Cardiac septum (tissue), 1 donor: ENCODE measurements at places on chromosomes 12 and 14. TPM values are rescaled to one million over a fixed set of nuclear protein-coding genes. Genes with fewer than 3 reads are reported as not detected.

Gene VASH1
- 16.4 TPM for total RNA-seq

Gene LRRC43
- total RNA-seq, result 0.43 TPM

Gene ESPL1
- total RNA-seq, result 0.16 TPM

Gene DTX1
- total RNA-seq, result 2.6 TPM

Gene PDE6H
- total RNA-seq, result not detected

Gene ADAM20
- total RNA-seq, result 0.78 TPM

Gene MYF5
- not detected for total RNA-seq

Gene PLA2G1B
- not detected for total RNA-seq

Gene PDE3A
- 132 TPM for total RNA-seq

Gene KRT85
- not detected for total RNA-seq

GRCh38 chr12:66964629-66965028, 285.8 kb upstream of the GRIP1 start:
- no peak for DNase-seq

DNA sequence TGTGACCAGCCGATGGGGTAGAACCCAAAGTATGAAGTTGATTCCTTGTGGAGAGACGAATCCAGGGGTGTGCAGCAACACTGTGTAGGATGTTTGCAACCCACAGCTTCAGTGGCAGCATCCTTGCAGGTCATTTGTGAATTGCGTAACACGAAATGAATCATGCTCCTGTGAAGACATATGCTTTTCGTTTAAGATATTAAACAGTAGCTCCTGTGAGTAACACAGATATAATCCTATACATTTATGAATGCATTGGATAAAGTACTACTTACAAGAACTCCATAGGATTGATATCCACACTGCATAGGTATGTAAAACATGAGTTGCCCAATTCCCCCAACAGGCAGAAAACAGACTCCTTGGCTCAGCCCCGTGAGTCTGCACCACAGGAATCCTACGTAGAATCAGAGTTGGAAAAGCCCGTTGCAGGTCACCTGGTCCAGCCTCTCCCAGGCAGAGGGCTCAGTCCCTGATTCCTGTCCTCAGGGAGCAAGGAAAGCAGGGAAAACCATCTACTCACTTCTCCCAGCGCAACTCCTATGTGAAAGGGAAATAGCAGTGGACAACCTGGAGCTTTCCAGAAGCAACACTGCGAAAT, 75.8 kb downstream of the GPATCH2L start:
- DNase-seq, result no peak

DNA sequence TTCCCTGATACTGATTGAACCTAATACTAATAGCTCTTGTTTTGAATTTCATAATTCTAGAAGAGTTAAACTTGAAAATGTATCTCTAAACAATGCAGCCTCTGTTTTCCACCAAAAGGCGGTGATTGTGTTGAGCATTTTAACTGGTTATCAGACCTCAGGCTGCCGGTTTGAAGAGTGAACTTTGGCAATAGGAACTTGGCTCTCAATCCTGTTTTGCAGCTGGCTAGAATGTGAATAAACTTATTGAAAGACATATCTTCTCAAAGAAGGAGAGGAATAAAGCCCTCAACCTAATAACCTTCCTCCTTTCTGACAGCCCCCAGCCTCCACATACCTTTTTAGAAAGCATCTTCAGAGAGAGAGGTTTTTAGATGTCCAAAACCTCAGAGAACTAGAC, 105.4 kb downstream of the SRGAP1 start:
- DNase-seq, result no peak

- no peak for DNase-seq
These were observed 2.6 kb upstream of the CAPRIN2 start for GRCh38 chr12:30757316-30757715.

DNA sequence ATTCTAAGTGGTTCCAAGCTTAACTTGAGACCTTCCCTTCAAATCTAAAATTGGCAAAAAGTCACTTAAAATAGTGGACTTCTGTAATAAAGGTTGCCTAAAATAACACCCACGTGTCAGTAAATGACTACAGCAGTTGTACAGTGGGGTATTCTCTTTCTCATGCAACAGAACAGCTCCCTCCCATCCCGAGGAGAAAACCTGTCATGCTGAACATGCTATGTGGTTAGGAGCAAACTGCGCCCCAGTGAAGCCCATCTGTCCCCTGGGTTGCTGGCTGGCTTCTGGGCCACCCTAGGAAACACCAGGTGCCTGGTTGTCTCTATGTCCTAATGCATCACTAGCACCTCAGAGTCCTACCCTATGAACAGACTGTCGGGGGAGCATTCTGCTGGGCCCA, 2.7 kb downstream of the BTBD6 start:
- no peak for DNase-seq

GRCh38 chr14:64671591-64671990, 32.6 kb upstream of the PLEKHG3 start:
- DNase-seq, result no peak

- DNase-seq, result no peak
These were observed 96.2 kb downstream of the CIT start for GRCh38 chr12:119780786-119781434.

DNA sequence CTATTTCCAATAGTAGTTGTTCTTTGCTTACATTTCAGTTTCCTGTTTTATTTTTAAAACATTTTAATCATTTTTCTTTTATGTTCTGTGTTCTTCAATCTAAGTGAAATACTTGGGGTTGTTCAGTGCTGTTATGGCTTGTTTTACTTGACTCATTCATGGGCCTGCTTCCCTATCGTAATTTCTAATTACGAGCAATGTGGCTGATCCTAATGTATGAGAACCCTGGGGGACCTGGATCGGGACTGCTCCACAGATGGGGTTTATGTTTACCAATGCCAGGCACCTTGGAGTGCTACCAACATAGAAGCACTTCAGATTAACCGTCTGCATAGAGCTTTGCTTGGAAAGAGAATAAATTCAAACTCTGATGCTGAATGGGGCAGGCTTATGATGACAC, 29.8 kb downstream of the TECPR2 start:
- no peak for DNase-seq

- DNase-seq, result peak; percentile 19
These were observed 39.7 kb downstream of the FMNL3 start for GRCh38 chr12:49667325-49668090.

DNA sequence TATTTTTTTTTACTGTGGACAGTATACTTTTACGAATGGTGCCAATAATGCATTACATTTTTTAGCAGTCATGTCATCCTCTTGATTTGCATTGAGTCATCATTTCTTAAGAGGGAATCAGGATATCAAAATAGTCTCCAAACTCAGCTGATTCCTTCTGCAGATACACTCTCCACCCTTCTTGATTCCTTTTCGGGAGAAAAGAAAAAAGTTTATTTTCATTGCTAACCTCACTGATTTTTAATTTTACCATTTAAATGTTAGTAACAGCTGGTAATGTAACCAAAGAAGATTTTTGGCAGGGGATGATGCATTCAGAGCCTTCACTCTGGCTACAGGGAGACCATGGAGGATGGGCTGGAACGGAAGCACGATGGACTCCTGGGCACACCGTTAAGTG, 47.5 kb downstream of the MRPL42 start:
- DNase-seq, result no peak

DNA sequence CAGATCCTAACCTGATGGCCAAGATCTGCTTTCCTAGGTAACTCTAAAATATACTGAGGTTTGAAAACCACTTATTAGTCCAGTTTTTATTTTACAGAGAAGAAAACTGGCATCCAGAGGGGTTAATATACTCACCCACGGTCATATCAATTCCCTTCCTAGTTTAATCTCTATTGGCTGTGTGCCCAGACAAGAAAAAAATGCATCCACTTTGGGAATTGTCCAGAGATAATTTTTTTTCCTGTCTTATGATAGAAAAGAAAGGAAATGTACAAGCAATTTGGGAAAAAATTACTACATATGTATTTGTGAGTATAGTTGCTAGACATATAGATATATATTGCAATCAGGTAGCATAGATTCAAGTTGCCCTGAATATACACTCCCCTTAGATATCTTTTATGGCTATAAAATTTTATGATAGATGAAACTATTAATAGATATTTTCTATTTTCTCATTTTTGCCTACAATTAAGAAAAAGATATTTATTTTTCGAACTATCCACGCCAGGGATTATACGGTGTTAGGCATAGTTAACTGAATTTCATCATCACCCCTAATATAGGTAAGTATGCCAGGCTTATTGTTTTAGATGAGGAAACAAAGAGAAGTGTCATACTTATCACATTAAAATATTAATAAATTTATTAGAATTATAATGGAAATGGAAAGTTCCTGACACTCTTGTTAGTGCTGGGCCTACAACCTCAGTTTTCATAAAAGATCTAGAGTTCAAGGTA, 100.5 kb upstream of the SLC38A2 start:
- DNase-seq, result no peak

GRCh38 chr12:77023501-77023900, 41.9 kb downstream of the E2F7 start:
- no peak for DNase-seq

DNA sequence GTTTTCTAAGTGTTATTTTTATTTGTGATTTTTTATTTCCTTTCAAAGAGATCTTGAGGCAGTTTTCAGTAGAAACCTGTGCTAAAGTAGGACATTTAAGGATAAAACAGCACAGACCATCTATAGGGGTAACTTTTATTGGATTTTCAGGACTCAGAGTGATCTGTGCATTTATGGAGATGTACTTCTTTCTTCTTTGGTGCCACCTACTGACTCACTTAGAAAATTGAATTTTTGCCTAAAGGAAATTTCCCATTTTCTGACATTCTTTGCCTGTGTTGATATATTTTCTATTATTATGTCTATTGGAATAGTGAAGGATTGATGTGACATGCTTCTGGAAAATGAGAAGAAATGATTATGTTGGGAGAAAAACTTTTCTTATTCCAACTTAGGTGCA, 113.0 kb downstream of the UNC79 start:
- no peak for DNase-seq

GRCh38 chr12:91353266-91353665, 170.6 kb upstream of the DCN start:
- no peak for DNase-seq

DNA sequence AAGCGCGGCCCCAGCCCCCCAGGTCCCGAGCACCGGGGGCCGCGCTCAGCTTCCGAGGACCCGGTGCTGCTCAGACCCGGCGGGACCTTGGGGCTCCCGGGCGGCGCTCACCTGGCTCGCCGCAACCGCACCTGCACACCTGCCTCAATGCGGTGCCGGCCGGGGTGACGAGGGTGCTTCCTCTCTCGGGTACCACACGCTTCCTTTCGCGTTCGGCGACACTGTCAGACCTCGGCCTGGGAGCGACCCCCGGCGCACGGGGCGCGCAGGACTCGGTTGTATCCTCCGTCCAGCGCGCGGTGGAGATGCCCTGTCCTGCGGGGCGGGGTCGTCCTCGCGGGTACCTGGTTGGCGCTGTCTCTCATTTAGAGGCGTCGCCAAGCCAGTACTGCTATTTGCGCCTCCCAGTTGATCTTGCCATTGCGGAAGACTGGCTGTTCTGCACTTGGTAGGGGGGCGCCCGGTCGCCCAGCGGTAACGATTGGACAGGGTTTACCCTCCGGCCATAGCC, 718 bp downstream of the PACS2 start:
- no peak for DNase-seq

DNA sequence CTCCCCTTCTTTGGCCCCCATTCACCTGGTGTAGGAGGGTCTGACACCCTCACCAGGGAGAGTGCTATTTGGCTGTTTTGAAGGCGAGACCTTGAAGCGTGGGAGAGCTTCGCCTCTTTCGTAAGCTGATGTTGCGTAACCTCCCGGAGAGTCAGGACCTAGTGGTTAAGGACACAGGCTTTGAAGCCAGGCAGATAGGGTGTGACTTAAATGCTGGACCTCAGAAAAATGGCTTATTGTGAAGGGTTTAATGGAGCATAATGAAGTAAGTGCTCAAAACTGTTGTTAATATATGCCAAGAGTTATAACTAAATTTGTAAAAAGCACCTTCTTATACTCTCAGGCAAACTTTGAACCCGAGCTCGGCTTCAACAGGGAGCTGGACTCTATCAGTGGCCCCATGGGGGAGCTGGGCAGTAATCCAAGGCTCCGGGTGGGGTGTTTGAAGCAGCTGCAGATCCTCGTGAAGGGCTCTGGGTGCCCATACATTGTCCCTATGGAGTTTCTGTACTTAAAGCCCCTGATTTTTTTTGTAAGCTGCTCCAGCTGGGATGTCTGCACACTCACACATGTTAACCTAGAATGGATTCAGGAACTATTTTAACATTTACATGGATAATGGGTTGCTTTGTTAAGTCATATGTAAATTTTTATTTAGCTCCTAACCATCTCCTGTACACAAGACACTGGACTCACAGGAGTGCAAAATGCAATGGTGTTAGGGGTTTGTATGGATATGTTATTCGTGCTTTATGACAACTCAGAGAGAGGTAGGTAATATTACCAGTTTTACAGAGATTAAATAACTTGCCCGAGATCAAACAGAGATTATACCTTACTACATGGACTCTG, 26.0 kb downstream of the PPFIBP1 start:
- peak; percentile 88 for DNase-seq

DNA sequence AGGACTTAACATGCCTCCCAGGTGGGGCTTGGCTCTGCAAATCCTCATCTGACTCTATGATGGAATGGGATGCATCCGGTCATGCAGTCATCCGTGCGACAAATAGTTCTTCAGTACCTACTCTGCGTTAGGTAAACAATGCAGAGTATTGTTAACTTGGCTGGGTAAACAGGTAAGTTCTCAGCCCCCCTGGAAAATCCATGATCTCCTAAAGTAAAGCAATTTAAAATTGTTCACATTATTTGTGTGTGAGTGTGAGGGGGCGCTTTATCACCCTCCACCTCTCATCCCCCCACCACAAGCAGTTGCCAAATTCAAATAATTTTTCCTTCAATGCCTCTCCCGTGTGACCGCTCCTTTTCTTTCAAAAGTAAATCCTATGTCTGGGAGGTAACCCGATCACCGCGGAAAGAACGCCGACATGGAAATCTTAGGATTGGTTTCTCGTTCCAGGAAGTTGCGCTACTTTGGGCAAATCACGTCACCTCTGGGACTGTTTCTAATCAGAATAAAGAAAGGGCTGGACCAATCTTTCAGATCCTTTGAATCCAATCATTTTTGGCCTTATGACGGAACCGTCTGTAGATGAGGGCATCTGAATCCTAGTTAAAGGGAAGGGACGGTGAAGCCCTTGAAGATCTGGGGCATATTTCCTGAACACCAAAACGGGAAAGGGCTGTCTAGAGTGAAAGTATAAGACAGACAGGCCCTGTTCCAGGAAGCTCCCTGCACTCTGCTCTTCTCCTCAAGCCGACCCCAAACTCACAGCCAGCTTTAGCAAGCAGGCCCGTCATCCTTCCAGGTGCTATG, 44.0 kb upstream of the SINHCAF start:
- DNase-seq, result no peak
